Activated T-helper 17 cell treated with anti-CD3 and anti-CD28 coated beads, Interleukin-2, amount 50 U/mL, for 72 hours (primary cell): ENCODE measurements at places on chromosomes 4 and X.

DNA sequence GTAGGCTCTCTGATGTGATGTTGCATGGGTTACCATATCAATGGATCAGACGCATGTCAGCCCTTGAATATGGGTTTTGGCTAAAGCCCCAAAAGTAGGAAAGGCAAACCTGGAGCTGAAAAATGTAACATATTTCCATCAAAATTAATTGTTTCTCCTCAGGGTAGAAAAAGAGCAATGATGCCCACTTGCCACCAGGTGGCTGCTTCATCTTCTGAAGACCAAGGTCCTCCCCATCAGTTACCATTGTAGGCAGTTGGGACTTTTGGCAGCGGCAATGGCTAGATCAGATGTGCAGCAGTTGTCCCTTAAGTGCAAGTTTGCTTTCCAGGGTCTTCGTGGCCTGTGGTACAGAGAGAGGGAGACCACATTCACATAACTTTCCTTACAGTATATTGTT is 118.2 kb downstream of the NAF1 start:
- H3K36me3 ChIP-seq = no peaks in the 10 kb centered on the region
- peaks cover 16% of the 10 kb centered on the region for H3K27me3 ChIP-seq
- no peak overlapping the region for H3K4me3 ChIP-seq
- H3K4me1 ChIP-seq = no peaks in the 10 kb centered on the region

- no peak overlapping the region for H3K4me3 ChIP-seq
- H3K27me3 ChIP-seq = no peaks in the 10 kb centered on the region
- H3K36me3 ChIP-seq = no peaks in the 10 kb centered on the region
- no peak overlapping the region for H3K27ac ChIP-seq
Observed at GRCh38 chr4:59770601-59771264, 1429.4 kb upstream of the ADGRL3 start.

DNA sequence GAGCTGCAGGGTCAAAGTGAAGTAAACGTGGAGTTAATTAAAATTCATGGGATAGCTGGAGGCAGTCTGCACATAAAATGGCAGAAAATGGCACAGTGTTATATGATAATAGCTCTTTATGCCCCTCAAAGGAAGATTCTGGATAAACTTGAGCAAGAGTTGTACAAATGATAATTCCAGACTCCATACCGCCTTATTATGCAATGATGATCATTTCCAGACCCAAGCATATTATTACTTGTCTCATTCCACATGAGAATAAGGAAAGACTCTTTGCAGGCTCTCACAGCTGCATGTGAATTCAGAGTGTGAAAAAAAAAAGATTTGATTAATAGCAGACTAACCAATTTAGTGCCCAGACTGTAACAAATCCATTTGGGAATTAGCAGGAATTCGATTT is 105.4 kb downstream of the STK32B start:
- H3K36me3 ChIP-seq = no peaks in the 10 kb centered on the region
- H3K27me3 ChIP-seq = peaks cover 16% of the 10 kb centered on the region
- no peak overlapping the region for H3K4me3 ChIP-seq
- H3K27ac ChIP-seq = no peak overlapping the region
- H3K4me1 ChIP-seq = no peaks in the 10 kb centered on the region

- H3K4me1 ChIP-seq = no peaks in the 10 kb centered on the region
- ATAC-seq = peak; percentile 51
- H3K27me3 ChIP-seq = peaks cover 3% of the 10 kb centered on the region
- no peak overlapping the region for H3K4me3 ChIP-seq
Observed at GRCh38 chr4:84699001-84699671, 116.2 kb downstream of the CDS1 start.

DNA sequence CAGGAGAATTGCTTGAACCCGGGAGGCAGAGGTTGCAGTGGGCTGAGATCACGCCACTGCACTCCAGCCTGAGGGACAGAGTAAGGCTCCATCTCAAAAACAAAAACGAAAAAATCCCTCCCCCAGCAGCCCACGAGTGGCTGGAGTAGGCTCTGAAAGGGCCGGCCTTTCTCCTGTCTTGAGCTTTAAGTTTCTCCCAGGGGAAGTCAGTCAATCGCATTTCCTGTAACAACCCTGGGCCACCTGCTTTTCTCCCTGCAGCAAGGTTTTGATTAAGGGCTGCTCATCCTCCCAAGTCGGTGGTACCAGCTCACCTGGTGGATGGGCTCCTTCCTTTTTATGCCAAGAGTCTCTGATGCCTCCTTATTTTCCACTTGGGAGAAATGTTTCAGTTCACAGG is 2.0 kb upstream of the NYX start:
- no peaks in the 10 kb centered on the region for H3K36me3 ChIP-seq
- H3K4me1 ChIP-seq = peaks cover 8% of the 10 kb centered on the region
- no peak for ATAC-seq
- H3K4me3 ChIP-seq = no peak overlapping the region
- no peaks in the 10 kb centered on the region for H3K27me3 ChIP-seq

- no peaks in the 10 kb centered on the region for H3K27me3 ChIP-seq
- no peak for ATAC-seq
- peaks cover 27% of the 10 kb centered on the region for H3K36me3 ChIP-seq
- H3K4me3 ChIP-seq = peak overlapping the region; percentile 90
Observed at GRCh38 chrX:80808881-80809411, 731 bp downstream of the BRWD3 start.

- no peak overlapping the region for H3K4me3 ChIP-seq
- H3K36me3 ChIP-seq = no peaks in the 10 kb centered on the region
- H3K27me3 ChIP-seq = no peaks in the 10 kb centered on the region
- no peak for ATAC-seq
Observed at GRCh38 chr4:31667686-31668085, 947.5 kb downstream of the PCDH7 start.

- no peaks in the 10 kb centered on the region for H3K4me1 ChIP-seq
- no peak overlapping the region for H3K4me3 ChIP-seq
- no peaks in the 10 kb centered on the region for H3K36me3 ChIP-seq
- no peak for ATAC-seq
Observed at GRCh38 chr4:63553123-63553522, 856.1 kb downstream of the TECRL start.

- no peaks in the 10 kb centered on the region for H3K36me3 ChIP-seq
- H3K27me3 ChIP-seq = no peaks in the 10 kb centered on the region
- H3K4me1 ChIP-seq = no peaks in the 10 kb centered on the region
Observed at GRCh38 chrX:44071070-44071645, 98.0 kb upstream of the NDP start.

- H3K27ac ChIP-seq = no peak overlapping the region
- no peaks in the 10 kb centered on the region for H3K4me1 ChIP-seq
- ATAC-seq = no peak
- H3K4me3 ChIP-seq = no peak overlapping the region
Observed at GRCh38 chrX:131801066-131801465, 222.0 kb upstream of the STK26 start.

DNA sequence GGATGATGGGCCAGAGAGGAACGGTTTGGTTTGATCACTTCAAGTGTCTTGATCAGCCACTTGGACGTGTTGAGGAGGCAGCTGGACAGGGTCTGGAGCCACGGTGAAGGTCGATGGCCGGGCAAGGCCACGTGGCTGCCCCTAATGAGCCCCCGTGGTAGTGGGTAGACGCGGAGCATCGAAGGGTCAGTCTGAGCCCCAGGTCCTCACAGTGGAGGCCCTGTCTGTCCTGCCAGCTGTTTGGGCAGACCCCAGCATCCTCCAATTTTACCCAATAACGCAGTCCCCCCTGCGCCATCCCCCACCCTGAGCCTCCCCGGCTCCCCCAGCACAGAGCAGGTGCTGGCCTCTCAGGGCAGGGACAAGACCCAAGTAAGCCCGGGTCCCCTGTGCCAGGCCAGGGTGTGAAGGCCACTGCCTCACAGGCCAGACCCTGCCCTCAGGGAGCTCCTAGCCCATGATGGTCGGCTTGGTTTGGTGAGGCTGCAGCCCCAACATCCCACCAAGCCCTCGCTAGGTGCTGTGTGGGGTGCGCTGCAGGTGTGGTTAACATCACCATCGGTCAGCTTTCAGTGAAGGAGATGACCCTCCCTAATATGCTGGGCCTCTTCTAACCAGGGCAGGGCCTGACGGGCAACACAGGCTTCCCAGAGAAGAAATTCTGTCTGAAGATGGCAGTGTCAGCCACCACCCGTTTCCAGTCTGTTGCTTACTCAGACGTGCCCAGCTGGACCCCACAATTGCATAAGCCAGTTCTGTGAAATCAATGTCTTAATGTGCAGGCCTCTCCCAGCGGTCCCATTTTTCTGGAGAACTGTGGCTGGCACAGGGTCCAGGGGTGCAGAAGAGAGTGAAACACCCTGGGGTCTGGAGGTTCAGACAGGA is 40.5 kb upstream of the NKX1-1 start:
- H3K36me3 ChIP-seq = no peaks in the 10 kb centered on the region
- no peaks in the 10 kb centered on the region for H3K4me1 ChIP-seq
- H3K4me3 ChIP-seq = no peak overlapping the region
- H3K27me3 ChIP-seq = peaks cover 12% of the 10 kb centered on the region
- no peak overlapping the region for H3K27ac ChIP-seq

DNA sequence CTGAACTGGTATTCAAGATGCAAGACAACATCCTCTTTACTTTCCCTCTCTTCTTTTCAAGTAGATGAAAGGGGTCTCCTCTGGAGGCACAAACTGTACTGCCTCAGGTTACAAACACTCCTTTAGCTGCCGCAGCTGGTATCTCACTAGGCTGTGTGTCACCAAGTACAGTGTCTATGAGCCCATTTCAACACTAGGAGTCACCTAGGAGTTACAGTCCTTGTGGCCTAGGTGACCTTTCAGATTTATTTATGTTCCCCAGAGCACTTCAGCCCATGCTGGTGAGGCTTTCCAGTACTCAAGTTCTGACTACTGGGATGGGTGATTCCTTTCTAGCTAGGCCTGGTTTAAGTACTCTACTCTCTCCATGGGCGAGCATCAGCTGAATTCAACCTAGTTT is 32.4 kb upstream of the TMLHE start:
- H3K27me3 ChIP-seq = peaks cover 4% of the 10 kb centered on the region
- no peak overlapping the region for H3K4me3 ChIP-seq
- no peaks in the 10 kb centered on the region for H3K4me1 ChIP-seq
- no peak overlapping the region for H3K27ac ChIP-seq

DNA sequence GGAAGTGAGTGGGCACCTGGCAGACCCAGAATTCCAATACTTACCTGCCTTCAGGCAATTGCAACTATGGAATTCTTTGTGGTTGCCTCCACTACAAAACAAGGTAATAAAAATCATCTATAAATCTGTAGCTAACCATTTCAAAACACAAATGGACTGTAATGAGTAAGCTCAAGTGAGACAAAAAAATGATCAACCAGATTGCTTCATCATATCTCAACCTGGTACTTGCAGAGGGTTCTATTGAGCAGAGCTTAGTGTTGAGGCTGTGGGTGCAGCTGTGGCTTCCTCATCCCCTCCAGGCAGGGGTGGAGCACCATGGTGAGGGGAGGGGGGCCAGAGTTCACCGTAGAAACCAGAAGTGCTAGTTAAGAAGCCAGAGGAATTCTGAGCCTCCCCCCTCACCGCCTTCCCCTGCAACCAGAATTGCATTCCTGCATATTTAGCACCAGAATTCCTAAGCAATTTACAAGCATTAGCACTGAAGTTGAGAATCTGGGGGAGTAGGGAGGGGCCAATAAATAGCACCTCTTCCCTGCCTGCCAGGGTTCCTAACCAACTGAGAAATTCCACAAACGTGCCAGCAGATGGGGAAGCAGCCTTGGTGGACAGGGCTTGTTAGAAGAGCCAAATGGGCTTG is 11.5 kb downstream of the CTAG1A start:
- no peaks in the 10 kb centered on the region for H3K27me3 ChIP-seq
- H3K27ac ChIP-seq = no peak overlapping the region
- H3K4me3 ChIP-seq = no peak overlapping the region
- no peaks in the 10 kb centered on the region for H3K4me1 ChIP-seq
- peak; percentile 42 for ATAC-seq

GRCh38 chr4:138775890-138776289 is 239.7 kb upstream of the NOCT start:
- no peaks in the 10 kb centered on the region for H3K27me3 ChIP-seq
- no peaks in the 10 kb centered on the region for H3K4me1 ChIP-seq
- no peak for ATAC-seq
- H3K36me3 ChIP-seq = no peaks in the 10 kb centered on the region
- no peak overlapping the region for H3K27ac ChIP-seq
- no peak overlapping the region for H3K4me3 ChIP-seq

DNA sequence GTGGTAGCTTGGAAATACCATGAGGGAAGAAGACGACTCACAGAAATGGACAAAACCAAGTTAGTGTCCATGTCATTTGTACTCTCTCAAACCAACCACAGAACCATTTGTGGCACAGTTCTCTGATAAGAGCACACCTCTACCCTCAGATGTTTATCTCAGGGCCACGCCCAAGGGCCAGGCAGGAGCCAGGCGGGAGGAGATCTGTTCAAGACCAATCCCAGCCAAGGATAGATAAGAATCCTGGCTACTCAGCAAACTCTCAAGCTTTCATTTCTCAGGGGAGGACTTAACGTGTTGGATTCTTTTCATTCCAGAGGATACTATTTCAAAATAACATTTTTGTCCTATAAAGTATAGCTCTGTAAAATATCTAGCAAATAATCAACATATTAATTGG is 95.0 kb downstream of the NYX start:
- H3K4me3 ChIP-seq = no peak overlapping the region
- H3K4me1 ChIP-seq = no peaks in the 10 kb centered on the region
- no peak overlapping the region for H3K27ac ChIP-seq
- H3K27me3 ChIP-seq = no peaks in the 10 kb centered on the region
- peaks cover 29% of the 10 kb centered on the region for H3K36me3 ChIP-seq
- no peak for ATAC-seq

DNA sequence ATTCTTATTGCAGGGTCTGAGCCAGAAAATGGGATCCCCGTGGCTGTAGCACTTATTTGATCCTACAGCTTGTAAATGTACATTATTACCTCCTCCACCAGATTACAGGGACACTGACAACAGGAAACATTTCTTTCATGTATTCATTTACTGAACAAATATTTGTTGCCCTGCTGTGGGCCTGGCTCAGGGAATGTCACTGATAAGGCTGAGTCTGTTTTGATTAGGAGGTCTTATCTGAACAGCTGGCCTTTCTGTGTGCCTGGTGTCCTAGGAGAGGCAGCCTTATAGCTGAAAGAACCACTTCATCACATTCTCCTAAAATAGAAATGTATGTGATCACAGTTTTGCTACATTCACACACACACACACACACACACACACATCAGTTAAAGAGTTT is 45.5 kb upstream of the PROM1 start:
- H3K27me3 ChIP-seq = peaks cover 4% of the 10 kb centered on the region
- no peak overlapping the region for H3K27ac ChIP-seq
- H3K36me3 ChIP-seq = no peaks in the 10 kb centered on the region
- no peak for ATAC-seq
- no peaks in the 10 kb centered on the region for H3K4me1 ChIP-seq

- H3K4me1 ChIP-seq = no peaks in the 10 kb centered on the region
- no peak overlapping the region for H3K27ac ChIP-seq
- H3K27me3 ChIP-seq = peaks cover 4% of the 10 kb centered on the region
- H3K36me3 ChIP-seq = no peaks in the 10 kb centered on the region
Observed at GRCh38 chrX:109441266-109441665, 40.6 kb downstream of the GUCY2F start.

GRCh38 chrX:129965166-129965565 is 17.3 kb upstream of the BCORL1 start:
- ATAC-seq = no peak
- H3K4me3 ChIP-seq = no peak overlapping the region

DNA sequence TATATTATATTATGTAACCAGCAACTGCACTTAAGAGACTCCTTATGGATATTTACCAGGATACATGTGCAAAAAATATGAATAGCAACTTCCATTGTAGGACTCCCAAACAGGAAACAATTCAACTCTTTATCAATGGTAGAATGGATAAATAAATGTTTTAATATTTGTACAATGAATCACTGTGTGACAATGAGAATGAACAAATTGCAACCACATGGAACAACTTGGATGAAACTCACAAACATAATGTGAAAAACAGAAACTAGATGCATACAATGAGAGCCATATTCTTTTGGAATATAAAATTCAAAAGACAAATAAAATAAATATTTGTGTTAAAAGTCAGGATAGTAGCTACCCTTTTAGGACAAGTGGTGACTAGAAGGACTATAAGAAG is 1015.7 kb downstream of the TECRL start:
- no peaks in the 10 kb centered on the region for H3K4me1 ChIP-seq
- H3K4me3 ChIP-seq = no peak overlapping the region
- no peak overlapping the region for H3K27ac ChIP-seq
- no peak for ATAC-seq
- no peaks in the 10 kb centered on the region for H3K27me3 ChIP-seq
